Fibroblast of lung (primary cell): ENCODE measurements at places on chromosomes 5 and 9. TPM values are rescaled to one million over a fixed set of nuclear protein-coding genes. Genes with fewer than 3 reads are reported as not detected.

- no peak for DNase-seq
- no peaks in the 10 kb centered on the region for H3K4me1 ChIP-seq
- H3K4me3 ChIP-seq = no peak overlapping the region
- H3K27ac ChIP-seq = no peak overlapping the region
- no peaks in the 10 kb centered on the region for H3K27me3 ChIP-seq
These were observed 201.0 kb downstream of the IRX2 start for GRCh38 chr5:2550509-2550908.

- H3K4me1 ChIP-seq = peaks cover 6% of the 10 kb centered on the region
- no peak for DNase-seq
- H3K27me3 ChIP-seq = no peaks in the 10 kb centered on the region
- no peak overlapping the region for H3K4me3 ChIP-seq
These were observed 5.4 kb downstream of the DCTN4 start for GRCh38 chr5:150753463-150753862.

DNA sequence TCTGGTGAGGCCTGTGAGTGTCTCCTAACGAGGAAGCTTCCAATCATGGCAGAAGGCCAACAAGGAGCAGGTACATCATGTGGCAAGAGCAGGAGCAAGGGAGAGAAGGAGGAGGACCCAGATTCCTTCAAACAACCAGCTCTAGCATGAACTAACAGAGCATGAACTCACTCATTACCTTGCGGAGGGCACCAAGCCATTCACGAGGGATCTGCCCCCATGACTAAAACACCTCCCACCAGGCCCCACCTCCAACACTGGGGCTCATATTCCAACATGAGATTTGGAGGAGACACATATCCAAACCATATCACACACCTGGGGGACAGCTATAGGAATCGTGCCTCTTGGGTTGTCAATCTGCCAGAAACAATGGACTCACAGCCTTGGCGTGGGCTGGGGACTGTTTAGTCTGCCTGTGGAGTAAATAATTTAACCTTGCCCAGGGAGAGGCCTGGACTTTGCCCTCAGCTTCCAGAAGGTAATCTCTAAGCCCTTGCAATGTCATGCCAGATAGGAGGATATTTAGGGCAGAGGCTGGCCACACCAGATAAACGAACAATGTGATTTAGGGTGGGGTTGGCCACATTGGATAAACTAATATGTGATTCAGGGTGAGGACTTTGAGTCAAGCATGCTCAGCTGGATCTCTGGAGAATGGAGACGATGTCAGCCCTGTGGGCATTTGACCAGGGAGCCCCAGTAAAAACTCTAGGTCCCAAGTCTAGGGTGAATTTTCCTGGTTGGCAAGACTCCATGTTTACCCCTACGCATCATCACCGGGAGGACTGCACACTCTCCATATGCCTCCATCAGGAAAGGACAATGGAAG is 13.6 kb upstream of the VDAC1 start:
- H3K27ac ChIP-seq = no peak overlapping the region
- no peaks in the 10 kb centered on the region for H3K36me3 ChIP-seq
- H3K27me3 ChIP-seq = peaks cover 10% of the 10 kb centered on the region
- no peak for DNase-seq

- no peak overlapping the region for H3K27ac ChIP-seq
- no peak for DNase-seq
These were observed 182.2 kb downstream of the AOPEP start for GRCh38 chr9:94908583-94909249.

GRCh38 chr5:6599739-6600138 is 33.1 kb downstream of the NSUN2 start:
- no peak for DNase-seq
- peaks cover 19% of the 10 kb centered on the region for H3K36me3 ChIP-seq
- H3K27me3 ChIP-seq = no peaks in the 10 kb centered on the region
- no peak overlapping the region for H3K4me3 ChIP-seq

DNA sequence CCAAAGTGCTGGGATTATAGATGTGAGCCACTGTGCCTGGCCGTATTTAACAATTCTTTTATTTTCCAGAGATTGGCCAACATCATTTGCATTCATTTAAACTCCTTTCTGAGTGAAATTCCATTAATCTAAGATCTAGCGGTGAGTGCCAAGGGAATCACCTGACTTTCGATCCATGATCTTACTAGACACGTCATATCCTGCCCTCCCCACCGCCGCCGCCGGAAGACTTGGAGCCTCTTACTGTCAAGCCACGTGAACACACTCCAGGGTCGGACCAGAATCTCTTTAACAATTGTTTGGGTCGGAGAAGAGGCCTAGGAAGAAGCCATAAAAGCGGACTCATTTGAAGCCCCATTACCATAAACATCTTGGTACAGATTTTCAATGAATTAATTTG is 12.9 kb downstream of the INPP5E start:
- H3K27me3 ChIP-seq = no peaks in the 10 kb centered on the region
- DNase-seq = no peak
- H3K27ac ChIP-seq = no peak overlapping the region

DNA sequence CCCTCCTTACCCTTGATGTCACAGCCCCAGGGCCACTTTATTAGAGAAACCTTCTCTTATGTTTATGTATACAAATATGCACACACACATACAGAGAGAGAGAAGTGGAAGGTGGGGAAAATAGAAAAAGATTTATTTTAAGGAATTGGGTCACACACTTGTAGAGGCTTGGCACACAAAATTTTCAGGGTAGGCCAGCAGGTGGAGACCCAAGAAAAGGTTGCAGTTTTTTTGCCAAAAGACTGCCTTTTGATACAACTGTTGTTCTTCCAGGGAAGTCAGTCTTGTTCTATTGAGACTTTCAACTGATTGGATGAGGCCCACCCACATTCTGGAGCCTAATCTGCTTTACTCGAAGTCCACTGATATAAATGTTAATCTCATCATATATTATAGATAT is 131.1 kb upstream of the PPP1R2B start:
- H3K36me3 ChIP-seq = no peaks in the 10 kb centered on the region
- no peaks in the 10 kb centered on the region for H3K4me1 ChIP-seq
- no peak overlapping the region for H3K27ac ChIP-seq
- no peak overlapping the region for H3K4me3 ChIP-seq
- H3K27me3 ChIP-seq = no peaks in the 10 kb centered on the region

- no peak overlapping the region for H3K27ac ChIP-seq
- H3K4me1 ChIP-seq = no peaks in the 10 kb centered on the region
- no peaks in the 10 kb centered on the region for H3K36me3 ChIP-seq
These were observed 29.2 kb upstream of the IL13 start for GRCh38 chr5:132628814-132629213.

GRCh38 chr9:82404196-82404870 is 415.8 kb downstream of the SPATA31D1 start:
- no peaks in the 10 kb centered on the region for H3K36me3 ChIP-seq
- DNase-seq = no peak
- H3K4me3 ChIP-seq = no peak overlapping the region
- H3K27ac ChIP-seq = no peak overlapping the region
- no peaks in the 10 kb centered on the region for H3K4me1 ChIP-seq
- H3K27me3 ChIP-seq = no peaks in the 10 kb centered on the region

- peak overlapping the region; percentile 75 for H3K27ac ChIP-seq
- H3K36me3 ChIP-seq = no peaks in the 10 kb centered on the region
- H3K4me1 ChIP-seq = peaks cover 10% of the 10 kb centered on the region
- no peaks in the 10 kb centered on the region for H3K27me3 ChIP-seq
- no peak overlapping the region for H3K4me3 ChIP-seq
These were observed 69.5 kb upstream of the RAD23B start for GRCh38 chr9:107213561-107214028.

DNA sequence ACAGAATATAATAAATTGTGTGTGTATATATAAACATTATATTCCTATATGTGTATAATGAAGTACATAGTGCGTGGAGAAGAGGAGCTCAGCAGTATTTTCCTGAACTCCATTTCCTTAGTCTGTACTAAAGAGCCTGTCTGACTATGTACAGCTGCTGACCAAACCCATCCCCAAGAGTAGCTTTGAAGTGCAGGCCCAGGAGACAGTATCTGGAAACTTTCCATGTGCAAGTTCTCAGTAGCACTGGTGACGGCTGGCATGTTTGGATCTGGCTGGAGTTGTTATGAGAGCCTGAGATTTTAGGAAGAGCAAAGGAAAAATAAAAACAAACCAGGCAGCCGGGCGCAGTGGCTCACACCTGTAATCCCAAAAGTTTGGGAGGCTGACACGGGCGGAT is 244.2 kb downstream of the RFK start:
- H3K27me3 ChIP-seq = no peaks in the 10 kb centered on the region
- no peaks in the 10 kb centered on the region for H3K4me1 ChIP-seq
- H3K27ac ChIP-seq = no peak overlapping the region
- no peak for DNase-seq
- H3K36me3 ChIP-seq = no peaks in the 10 kb centered on the region
- H3K4me3 ChIP-seq = no peak overlapping the region

DNA sequence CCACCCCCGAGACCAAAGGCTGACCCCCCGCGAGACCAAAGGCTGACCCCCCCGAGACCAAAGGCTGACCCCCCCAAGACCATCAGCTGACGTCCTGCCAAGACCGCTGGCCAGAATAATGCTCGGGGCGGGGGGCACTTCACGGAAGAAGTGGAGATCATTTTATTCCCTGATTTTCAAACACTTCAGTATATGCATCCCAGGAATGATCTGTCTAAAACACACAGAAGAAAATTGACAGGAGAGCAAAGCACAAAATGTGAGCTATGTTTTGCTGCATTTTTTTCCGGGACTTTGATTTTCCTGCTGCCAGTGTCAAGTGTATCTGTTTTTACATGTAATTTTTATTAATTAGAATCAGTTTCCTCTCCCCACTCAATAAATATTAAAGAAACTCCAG is 67.1 kb downstream of the ADAMTS2 start:
- H3K36me3 ChIP-seq = no peaks in the 10 kb centered on the region
- no peak for DNase-seq
- peak overlapping the region; percentile 53 for H3K27ac ChIP-seq
- no peaks in the 10 kb centered on the region for H3K27me3 ChIP-seq
- no peak overlapping the region for H3K4me3 ChIP-seq

DNA sequence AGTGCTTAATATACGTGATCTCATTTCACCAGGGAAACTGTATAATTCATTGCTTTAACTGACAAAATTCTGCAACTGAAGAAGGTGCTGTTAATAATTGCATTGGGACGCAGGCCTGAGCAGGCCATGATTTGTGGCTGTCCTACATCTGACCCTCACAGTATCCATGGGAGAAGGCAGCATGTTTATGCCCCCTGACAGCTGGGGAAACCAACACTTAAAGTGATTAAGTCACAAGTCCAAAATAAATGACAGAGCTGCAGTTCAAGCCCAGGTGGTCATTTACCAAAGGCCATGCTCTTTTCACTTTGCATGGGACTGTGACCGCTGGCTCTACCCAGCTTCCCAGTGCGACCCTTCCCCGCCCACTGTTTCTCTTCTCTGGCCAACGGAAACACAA is 30.5 kb upstream of the KCNMB1 start:
- H3K4me3 ChIP-seq = no peak overlapping the region
- H3K36me3 ChIP-seq = no peaks in the 10 kb centered on the region
- DNase-seq = no peak
- no peak overlapping the region for H3K27ac ChIP-seq
- H3K4me1 ChIP-seq = no peaks in the 10 kb centered on the region
- peaks cover 5% of the 10 kb centered on the region for H3K27me3 ChIP-seq

- H3K4me3 ChIP-seq = no peak overlapping the region
- no peaks in the 10 kb centered on the region for H3K4me1 ChIP-seq
- DNase-seq = no peak
- no peaks in the 10 kb centered on the region for H3K36me3 ChIP-seq
These were observed 2.8 kb upstream of the NKX2-5 start for GRCh38 chr5:173237875-173238220.

DNA sequence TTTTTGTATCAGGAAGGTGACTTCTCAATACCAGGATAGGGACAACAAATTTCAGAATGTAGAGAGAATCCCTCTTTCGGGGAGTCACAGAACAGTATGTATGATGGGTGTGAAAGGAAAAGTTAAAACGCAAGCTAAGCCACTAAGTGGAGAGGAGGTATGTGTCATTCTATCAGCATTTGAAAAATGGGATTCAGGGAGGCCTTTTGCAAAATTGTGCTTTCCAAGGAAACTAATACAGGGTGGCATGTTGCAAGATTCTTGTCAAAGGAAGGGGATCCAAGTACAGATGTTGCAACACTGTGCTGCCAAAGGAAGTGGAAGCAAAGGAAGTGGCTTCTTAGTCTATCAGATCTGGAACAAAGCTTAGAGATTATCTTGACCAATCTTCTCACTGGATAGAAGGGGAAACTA is 12.6 kb upstream of the TNIP1 start:
- H3K27ac ChIP-seq = peak overlapping the region; percentile 76
- DNase-seq = peak; percentile 93
- H3K36me3 ChIP-seq = no peaks in the 10 kb centered on the region
- peaks cover 32% of the 10 kb centered on the region for H3K4me1 ChIP-seq

- H3K4me1 ChIP-seq = no peaks in the 10 kb centered on the region
- peaks cover 25% of the 10 kb centered on the region for H3K27me3 ChIP-seq
- no peak for DNase-seq
- no peak overlapping the region for H3K4me3 ChIP-seq
- no peaks in the 10 kb centered on the region for H3K36me3 ChIP-seq
- no peak overlapping the region for H3K27ac ChIP-seq
These were observed 67.5 kb upstream of the RAPGEF1 start for GRCh38 chr9:131807144-131807983.

DNA sequence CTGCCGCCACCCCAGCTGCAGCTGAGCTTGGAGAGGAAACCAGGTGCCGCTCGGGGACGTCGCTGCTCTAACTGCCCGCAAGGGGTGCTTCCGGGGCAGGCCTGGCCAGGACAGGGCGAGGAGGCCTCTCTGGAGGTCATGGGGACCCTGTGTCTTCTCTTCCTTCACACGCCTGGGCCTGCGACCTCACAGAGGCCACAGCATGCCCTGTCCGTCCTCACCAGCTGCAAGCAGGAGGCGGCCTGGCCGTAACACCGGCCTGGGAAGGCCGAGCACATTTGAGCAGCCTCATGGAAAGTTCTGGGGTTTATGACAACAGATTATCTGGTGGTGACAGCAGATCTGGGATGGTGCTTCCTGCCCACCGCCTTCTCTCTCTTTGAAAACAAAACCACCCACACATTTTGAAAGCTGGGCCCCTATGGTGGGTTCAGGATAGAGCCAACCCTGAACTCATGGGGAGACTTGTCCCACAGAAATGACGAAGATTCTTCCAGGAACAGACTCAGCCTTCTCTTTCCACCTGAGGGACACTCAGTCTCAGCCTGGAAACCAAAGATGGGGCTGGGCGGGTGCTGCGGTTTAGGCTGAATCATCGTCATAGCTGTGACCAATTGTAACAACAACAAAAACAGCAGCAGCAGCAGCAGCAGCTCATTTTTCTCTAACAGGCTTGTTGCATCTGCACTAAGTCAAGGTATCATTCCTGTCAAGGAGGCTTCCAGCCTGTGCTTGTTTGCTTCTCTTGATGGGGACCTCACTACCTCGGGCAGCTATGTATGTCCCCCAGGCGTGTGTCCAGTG is 99.6 kb upstream of the RAPGEF1 start:
- no peak overlapping the region for H3K27ac ChIP-seq
- no peaks in the 10 kb centered on the region for H3K4me1 ChIP-seq
- H3K27me3 ChIP-seq = peaks cover 2% of the 10 kb centered on the region
- DNase-seq = peak; percentile 80
- no peak overlapping the region for H3K4me3 ChIP-seq

GRCh38 chr5:117794847-117795246 is 1193.5 kb downstream of the DTWD2 start:
- no peak overlapping the region for H3K4me3 ChIP-seq
- no peaks in the 10 kb centered on the region for H3K36me3 ChIP-seq
- no peak overlapping the region for H3K27ac ChIP-seq
- no peak for DNase-seq
- H3K27me3 ChIP-seq = no peaks in the 10 kb centered on the region

The PSAT1 gene
- total RNA-seq = 85.0 and 115 TPM in 2 replicates

The LMX1B gene
- not detected in 2 replicates for total RNA-seq

The WNT8A gene
- not detected in 2 replicates for total RNA-seq
